CD4-positive, alpha-beta T cell treated with Interleukin-6 at 100 ng/mL for 8 hours (primary cell): ENCODE measurements at places on chromosomes 7 and 10.

DNA sequence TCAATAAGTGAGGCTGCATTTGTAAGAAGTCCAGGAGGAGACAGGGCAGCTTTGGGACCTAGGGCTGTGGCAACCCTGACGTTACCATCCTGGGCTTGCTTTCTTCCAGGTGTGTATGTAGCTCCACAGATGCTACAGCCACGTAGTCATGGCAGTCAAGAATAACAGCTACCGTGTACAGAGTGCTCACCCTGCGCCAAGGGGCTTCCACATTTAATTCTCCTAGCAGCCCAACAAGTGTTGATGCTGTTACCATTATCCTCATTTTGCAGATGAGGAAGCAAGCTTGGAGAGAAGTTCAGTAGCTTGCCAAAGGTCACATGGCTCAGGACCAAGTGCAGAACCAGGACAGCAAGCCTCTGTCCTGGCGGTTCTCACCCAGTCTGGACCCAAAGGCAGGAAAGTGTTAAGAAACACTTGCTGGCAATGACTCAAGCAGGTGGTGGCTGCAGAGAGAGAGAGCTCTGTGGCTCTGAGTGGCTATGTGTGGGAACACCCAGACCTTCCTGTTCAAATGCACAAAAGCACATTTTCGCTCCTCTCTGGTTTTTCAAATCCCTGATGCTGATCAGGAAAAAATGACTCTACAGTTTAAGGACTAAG lies 89.8 kb downstream of the CREM start:
- DNase-seq, result no peak

DNA sequence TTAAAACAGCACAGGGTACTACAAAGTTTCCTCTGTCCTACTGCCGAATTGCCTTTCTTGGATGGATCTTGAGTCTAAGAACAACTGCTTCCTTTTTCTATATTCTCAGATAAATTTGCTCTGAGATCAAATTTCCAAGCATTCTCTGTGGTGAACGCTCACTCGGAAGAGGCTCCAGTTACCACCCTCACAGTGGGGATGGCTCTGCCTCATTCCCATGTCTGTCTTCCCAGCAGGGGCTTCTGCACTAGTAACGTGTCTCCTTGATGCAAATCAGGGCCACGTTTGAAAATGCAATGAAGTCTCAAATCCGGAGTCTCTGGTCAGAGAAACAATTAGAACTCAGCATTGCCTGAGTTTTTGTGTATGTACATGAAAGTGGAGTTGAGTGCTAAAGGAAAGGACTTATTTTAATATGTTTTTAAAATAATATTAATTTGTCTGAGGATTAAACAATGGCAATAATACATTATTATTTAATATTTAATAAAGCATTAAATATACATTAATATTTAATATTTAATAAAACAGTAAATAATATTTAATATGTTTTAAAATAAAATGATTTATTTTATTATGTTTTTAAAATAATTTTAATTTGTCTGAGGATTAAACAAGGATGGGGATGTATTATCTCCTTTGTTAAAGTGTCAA lies 61.8 kb downstream of the INHBA start:
- no peak for DNase-seq

- DNase-seq, result no peak
Measured at GRCh38 chr10:102113956-102114857, 6.0 kb downstream of the LDB1 start.

- no peak for DNase-seq
Measured at GRCh38 chr10:113005380-113005779, 55.3 kb downstream of the TCF7L2 start.

GRCh38 chr10:7046615-7047014 lies 364.2 kb downstream of the SFMBT2 start:
- DNase-seq, result no peak

DNA sequence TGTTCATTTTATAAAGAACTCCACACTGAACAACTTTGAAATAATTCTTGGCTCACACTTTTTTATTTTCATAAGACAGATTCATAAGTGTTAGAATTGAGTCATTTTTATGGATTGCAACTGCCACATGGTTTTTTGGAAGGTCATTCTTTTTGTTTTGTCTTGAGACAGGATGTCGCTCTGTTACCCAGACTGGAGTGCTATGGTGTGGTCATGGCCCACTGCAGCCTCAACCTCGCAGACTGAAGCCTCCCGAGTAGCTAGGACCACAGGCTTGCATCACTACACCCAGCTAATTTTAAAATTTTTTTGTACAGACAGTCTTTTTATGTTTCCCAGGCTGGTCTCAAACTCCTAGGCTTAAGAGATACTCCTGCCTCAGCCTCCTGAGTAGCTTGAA lies 20.3 kb downstream of the BMS1 start:
- DNase-seq, result no peak

DNA sequence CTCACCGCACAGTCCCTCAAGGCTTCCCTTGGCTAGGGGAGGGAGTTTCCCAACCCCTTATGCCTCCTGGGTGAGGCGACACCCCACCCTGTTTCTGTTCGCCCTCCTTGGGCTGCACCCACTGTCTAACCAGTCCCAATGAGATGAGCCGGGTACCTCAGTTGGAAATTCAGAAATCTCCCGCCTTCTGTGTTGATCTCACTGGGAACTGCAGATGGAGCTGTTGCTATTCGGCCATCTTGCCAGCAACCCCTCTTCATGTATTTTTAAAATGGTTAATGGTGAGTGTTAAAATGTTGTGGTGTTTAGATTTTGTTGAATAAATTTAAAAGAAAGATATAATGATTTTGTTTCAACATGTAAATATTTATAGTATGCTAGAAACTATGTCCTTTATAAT lies 22.0 kb downstream of the UMAD1 start:
- no peak for DNase-seq

DNA sequence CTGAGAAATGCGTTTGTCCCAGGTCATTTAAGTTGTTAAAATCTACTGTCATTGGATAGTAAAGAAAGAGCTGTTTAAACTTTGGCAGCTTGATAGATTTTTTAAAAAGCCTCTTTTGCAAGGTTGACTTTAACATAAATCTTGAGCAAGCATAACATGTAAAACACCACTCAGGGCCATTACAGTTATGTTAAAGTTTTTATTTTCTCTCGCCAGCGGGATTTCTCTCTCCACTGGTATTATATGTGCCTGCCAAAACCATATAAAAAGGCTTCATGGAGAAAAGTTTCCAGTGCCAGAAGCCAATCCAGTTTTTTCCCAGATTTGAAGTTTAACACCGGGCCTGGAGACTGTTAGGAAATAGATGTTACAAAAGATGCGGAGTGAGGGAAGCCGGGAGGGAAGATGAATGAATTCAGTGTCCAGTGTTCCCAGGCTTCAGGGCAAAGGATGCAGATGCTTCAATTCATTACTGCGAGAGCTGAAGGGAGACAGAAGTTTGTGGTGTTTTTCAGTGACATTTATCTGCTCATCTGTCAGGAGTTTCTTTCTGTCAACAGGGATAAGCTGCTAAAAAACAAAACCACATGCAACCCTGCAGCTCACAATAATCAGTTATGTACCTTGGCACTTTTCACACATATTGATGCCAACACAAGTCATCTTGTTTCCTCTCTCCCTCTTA lies 155.5 kb downstream of the SPAG6 start:
- DNase-seq, result no peak

DNA sequence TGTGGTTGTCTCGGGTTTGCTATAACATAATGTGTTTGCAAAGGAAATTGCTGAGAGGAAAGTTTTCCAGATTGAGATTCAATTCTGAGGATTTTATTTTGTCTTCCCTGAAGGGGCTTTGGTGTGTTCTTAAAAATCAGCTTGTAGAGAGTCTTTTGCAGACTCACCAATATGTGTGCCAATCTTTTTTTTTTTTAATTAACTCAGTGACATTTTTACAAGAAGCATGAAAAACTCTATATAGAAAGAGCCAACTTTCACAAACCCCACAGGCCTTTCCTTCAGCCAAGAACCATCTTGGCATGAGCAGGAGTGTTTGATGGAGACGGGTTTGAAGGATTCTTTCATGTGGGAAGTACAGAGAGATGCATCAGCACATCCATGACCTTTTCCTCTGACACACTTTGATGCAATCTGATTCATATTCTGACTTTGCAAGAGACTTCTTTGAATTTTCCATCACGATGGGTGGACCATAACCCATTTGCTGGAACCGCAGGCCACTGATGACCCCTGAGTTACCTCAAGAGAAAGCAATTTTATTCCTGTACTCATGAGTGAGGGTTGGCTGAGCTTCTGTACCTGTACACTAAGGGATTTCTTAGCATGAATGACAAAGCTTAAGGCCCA lies 892.6 kb downstream of the XPNPEP1 start:
- DNase-seq, result no peak

GRCh38 chr10:69910561-69910960 lies 108.9 kb downstream of the COL13A1 start:
- no peak for DNase-seq

DNA sequence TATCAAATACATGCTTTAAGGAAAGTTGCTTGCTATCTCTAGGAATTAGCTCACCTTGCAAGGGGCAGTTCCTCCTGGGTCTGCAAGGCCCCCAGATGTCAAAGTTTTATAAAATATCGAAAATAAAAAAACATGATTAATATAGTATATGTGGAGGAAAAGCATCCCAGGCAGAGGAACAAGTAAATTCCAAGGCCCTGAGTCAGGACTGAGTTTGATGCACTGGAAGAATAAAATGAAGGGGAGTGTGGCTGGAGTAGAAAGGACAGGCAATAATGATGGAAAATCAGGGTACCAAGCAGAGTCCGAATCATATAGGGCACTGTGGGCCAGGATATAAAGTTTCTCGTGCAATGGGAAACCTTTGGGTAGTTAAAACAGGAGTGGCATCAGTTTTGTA lies 112.4 kb upstream of the EEPD1 start:
- DNase-seq, result no peak

- DNase-seq, result no peak
Measured at GRCh38 chr7:137296576-137296975, 47.0 kb downstream of the PTN start.

GRCh38 chr7:118286131-118286530 lies 61.6 kb downstream of the ANKRD7 start:
- DNase-seq, result no peak

- no peak for DNase-seq
Measured at GRCh38 chr10:26057466-26057865, 123.4 kb downstream of the MYO3A start.

GRCh38 chr10:124864421-124865193 lies 63.0 kb downstream of the ABRAXAS2 start:
- no peak for DNase-seq

- no peak for DNase-seq
Measured at GRCh38 chr10:14253079-14253478, 77.6 kb downstream of the FRMD4A start.

DNA sequence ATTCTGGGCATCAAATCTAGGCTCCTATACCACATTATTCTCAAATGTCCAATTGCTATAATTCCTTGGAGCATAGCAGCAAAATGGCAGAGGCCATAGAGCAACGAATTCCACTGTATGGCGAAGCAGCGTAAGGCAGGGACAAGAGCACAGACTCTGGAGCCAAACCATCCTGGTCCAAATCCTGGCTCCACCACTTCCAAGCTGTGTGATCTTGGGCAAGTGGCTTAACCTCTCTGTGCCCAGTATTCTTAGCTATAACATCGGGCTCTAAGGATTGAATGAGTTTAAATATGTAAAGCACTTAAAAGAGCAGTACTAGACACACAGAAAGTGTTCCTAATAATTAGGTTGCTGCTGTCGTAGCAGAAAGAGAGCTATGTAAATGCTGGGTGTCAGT lies 56.2 kb downstream of the TACC2 start:
- DNase-seq, result no peak

- DNase-seq, result no peak
Measured at GRCh38 chr7:124758327-124758726, 7.3 kb downstream of the GPR37 start.

- no peak for DNase-seq
Measured at GRCh38 chr7:136104269-136104603, 127.1 kb upstream of the MTPN start.

DNA sequence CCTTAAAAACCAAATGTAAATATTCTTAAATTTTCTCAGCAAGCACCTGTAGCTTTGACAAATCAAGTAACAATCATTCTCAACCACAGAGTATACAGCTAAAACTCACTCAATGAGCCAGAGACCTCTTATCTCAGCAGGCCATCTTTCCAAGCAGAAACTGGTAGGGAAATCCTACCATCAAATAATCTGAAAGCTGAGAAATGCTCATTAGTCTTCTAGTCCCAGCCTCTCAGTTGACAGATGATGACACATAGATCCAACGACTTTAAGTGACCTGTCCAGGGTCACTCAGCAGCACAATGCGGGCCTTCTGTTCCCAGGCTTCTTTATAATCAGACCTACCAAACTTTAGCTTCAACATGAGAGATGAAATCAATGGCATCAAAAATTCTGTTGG lies 184.6 kb downstream of the SGMS1 start:
- no peak for DNase-seq

DNA sequence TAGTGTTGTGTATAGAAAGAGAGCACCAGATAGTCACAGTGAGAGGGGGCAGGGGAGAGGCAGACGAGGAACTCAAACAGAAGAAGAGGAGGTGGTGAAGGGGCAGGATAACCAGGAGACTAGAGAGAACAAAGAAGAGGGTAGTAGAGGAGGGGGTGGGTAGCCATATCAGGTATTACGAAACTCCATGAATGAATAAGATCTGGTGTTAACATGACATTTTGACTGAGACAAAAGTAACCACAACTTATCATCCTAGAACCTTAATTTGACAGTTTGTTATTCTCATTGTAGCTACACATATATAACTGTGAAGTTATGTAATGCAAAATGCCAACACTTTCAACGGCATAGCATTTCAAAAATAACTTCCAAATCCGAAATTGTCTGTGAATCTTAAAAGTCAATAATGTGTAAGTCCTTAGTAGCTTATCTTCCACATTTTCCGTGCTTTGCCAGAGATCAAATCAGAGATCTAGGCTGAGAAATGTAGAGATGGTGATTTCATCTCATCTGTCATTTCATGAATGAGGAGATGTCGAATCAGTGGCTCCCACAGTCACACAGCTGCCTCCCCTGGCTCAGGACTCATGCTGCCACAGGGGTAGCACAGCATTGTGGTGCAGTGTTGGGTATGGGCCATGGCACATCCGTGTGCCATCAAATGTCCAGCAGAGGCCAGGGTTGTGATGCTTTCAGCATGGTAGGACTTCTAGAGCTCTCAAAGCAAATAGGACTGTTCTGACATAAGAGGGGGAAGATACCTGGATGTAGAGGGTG lies 202.1 kb downstream of the HECW1 start:
- DNase-seq, result no peak

DNA sequence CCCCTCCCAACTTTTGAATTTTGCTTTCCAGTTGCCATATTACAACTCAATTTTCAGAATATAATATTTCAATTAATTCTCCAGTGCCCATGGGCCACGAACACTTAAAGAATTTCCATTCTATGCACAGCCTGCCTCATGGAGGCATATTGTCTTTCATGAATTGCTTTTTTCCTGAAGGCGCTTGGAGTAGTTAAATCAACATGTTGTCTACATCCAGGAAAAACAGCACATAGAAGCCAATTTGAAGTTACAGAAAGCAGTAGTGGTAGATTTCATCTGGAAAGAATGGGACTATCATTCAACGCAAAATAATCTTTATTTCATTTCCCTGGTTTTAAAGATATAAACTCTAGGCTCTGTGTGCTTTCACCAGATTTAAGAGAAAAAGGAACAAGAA lies 106.0 kb downstream of the NRP1 start:
- DNase-seq, result no peak
